GM12865 (cell line): ENCODE measurements at places on chromosomes 13 and 19.
A peak's percentile ranks its signal among the peaks of the same experiment; 100 is the strongest.

GRCh38 chr19:4909897-4910593 is 744 bp downstream of the UHRF1 start:
- peak; percentile 96 for DNase-seq

DNA sequence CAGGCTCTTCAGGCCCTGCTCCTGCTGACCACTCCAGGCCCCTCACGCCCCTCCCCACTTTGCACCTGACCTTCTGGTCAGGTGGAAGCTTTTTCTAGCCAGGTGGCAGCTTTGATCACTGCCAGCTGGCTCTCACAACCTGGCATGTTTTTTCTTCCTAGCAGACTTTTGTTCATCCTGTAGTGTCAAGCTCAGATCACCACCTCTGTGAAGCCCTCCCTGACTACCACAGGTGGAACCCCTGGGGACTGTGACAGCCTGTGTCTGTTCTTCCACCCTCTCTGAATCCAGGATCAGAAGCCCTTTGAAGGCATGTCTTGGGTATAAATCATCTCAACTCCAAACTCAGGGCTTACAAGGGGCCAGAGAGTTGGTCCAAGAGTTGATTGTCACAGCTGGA is 10.3 kb upstream of the CNFN start:
- no peak for DNase-seq

- DNase-seq, result no peak
Measured at GRCh38 chr13:51675877-51676276, 91.6 kb downstream of the WDFY2 start.

DNA sequence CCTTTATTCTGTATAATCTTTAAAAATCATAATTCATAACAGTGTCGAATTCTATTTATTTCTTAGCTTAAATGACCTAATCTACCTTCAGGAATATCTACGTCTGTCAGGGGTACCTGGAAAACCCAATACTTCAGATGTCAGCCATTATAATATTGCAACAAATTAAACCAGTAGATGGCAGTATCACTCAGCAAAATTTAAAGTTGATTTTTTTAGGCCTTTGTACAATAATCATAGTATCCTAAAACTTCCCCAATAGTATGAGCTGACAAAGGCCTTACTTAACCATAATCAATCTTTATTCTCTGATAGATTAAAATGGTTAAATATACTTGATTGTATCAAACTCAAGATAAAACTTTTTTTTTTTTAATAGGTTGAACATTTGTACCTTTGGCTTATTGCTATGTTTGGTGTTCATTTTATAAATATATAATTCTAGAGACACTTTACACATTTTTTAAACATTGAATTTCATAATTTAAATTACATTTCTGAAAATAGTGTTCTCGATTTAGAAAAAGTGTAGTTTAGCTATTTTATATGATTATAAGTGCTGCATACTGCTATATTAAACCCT is 830.2 kb upstream of the SPRY2 start:
- peak; percentile 4 for DNase-seq

- DNase-seq, result no peak
Measured at GRCh38 chr13:46894568-46894967, 2.3 kb downstream of the HTR2A start.

DNA sequence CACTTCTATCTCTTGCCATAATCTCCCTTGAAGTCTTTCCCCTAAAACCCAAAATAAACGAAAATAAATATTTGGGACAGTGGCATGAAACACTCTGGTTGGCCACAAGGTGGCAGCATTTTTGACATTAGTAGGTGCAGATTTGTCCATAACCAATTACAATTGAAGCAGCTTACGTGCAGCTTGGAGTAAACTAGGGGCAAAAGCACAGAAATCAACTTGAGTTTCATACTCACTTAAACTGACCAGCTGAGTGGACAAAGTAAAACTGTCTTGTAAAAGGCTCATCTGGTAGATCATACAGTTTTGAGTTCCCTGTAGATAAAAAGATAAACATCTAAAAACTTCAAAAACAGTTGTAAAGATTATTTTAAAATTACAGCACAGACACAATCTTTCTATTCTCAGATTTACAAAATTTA is 18.8 kb downstream of the PDCD5 start:
- DNase-seq, result peak; percentile 73

DNA sequence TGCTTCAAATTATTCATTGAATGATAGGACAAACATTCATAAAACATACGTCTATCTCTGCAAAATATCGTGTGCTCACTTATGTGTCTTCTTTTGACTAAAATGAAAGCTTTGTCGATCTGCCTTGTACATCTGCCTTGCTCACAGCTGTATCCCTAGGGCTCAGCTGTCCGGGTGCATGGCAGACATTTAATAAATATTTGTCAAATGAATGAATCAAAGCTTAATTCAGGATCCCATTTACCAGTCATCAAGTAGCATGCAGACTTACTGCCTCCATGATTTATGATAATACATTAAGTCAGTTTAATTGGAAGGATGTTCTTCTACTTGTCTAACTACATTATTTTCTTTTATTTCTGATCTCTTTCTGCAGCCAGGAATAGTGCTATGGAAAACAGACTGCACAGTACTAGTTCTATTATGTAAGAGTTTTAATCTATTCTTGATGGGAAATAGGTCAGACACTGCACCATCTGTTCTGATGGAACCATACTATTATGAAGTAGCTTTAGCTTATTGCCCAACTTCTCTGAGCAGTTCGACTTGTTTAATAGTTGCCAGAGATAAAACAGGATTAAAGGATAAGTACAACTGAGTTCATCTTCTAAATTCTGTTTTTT is 13.2 kb downstream of the SLC46A3 start:
- DNase-seq, result no peak

DNA sequence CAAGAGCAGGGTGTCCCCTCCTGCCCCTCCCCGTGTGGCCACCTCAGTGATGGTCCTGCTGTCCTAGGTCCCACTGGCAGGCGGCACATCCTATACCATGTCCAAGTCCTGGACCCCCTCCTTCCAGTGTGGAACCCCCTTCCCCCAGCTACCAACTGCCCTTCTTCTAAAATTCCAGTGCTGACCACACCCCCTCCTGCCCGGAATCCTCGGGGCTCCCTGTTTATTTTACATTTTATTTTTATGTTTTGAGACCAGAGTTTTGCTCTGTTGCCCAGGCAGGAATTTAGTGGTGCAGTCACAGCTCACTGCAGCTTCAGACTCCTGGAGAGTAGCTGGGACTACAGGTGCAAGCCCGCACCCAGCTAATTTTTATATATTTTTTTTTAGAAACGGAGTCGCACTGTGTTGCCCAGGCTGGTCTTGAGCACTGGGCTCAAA is 945 bp upstream of the CPAMD8 start:
- no peak for DNase-seq

GRCh38 chr19:18098891-18099622 is 1.5 kb downstream of the MAST3 start:
- peak; percentile 96 for DNase-seq

DNA sequence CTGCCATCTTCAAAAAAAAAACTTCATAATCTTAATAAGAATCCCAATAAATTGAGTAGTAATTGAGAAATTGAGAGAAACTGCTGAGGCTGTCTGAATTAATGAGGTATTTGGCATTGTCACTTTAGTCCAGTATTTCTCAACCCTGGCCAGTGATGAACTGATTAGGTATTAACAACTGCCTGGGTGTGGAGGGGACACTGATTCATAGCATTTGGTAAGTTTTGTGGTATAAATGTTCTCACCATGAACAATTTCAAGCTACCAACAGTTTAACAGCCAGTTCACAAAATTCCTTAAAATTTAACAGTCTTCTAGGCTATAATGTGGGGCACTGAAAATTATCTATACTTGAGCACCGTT is 18.3 kb downstream of the GPC6 start:
- no peak for DNase-seq

DNA sequence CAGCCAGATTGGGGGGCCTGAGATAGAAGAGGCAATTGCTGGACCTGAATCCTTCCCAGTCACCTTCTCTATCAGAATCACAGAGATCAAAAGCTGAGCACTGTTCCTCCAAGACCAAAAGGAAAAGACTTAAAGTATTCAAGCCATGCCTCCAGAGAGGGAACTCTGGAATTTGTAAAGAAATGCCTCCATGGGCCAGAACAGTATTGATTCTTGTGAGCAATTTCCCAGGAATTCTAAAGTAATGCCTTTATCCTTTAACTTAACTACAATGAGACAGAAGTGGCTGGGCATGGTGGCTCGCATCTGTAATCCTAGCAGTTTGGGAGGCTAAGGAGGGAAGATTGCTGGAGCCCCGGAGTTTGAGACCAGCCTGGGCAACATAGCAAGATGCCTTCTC is 148.8 kb downstream of the FLT1 start:
- no peak for DNase-seq

DNA sequence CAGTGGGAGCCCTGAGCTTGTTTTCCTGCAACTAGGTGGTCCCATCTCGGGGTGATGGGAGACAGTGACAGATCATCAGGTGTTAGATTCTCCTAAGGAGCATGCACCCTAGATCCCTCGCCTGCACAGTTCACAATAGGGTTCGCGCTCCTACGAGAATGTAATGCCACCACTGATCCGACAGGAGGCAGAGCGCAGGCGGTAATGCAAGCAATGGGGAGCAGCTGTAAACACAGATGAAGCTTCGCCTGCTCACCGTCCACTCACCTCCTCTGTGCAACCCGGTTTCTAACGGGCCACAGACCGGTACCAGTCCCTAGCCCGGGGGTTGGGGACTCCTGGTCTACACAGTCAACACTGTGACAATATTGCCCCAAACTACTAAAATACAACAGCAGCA is 38.8 kb downstream of the CARD8 start:
- no peak for DNase-seq

DNA sequence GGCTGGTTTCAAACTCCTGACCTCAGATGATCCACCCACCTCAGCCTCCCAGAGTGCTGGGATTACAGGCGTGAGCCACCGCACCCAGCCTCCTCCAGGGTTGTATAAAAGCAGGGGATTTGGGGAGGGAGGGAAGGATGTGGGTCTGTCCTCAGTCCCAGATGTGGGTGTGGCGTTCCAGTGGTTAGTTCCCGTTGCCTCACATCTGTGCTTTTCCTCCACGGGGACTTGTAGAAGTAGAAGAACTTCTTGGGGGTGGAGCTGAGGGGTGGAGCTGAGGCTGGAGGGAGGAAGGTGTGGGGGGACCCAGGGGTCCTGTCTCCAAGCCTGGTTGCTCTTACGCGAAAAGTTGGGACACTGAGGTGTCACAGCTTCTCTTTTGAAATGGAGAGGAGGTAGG is 514 bp upstream of the MCEMP1 start:
- no peak for DNase-seq

DNA sequence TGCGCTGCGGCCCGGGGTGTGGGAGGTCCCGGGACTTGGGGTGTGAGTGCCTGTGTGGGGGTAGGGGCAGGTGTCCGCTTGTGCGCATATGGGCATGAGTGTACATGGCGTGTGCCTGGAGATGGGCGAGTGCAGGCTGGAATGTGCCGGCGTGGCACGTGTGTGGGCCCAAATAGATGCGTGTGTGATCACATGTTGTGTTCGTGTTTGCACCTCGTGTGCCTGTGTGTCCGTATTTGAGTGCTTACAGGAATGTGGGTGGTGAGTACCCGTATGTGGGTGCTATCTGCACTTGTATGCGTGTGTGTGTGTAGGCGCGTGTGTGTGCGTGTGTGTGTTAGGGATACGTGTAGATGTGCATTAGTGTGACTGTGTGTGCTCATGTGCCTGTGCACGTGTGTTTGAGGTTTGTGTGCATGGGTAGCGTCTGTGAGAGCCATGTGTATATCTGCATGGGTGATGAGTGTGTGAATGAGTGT is 3.4 kb downstream of the ZNF536 start:
- DNase-seq, result no peak

- DNase-seq, result peak; percentile 94
Measured at GRCh38 chr19:7636691-7637373, at the start of gene STXBP2. Gene STXBP2 (plus strand): TSS chr19:7637110. CDS start chr19:7637150, 40 bp downstream.

DNA sequence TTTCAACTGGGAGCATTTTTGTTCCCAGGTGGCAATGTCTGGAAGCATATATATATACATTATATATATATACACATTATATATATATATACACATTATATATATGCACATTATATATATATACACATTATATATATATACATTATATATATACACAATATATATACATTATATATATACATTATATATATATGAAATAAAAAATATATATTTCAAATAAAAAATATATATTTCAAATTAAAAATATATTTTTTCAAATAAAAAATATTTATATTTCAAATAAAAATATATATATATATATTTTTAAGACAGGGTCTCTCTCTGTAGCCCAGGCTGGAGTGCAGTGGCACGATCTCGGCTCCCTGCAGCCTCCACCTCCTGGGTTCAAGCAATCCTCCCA is 61.5 kb downstream of the ADGRE1 start:
- no peak for DNase-seq

DNA sequence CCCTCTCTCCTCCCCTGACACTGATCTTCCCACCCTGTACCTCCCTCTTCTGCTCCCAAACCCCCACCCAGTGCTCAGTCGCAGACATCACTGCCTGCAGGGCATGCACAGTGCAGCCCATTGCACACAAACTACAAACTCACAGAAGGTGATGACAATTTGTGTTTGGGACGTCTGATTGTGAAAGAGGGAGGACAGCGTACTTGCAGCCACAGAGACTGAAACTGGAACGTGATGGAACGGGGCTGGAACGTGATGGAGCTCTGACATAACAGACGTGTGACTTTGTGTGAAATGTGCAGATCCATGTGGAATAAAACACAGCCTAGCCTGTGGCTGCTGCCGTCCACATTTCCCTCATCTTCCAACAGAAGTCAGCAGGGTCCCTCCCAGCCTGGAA is 57.3 kb upstream of the CEACAM8 start:
- no peak for DNase-seq

GRCh38 chr19:56595548-56595899 is 422 bp downstream of the ZNF71 start:
- DNase-seq, result no peak

- peak; percentile 8 for DNase-seq
Measured at GRCh38 chr13:38530492-38530891, 156.4 kb upstream of the FREM2 start.

DNA sequence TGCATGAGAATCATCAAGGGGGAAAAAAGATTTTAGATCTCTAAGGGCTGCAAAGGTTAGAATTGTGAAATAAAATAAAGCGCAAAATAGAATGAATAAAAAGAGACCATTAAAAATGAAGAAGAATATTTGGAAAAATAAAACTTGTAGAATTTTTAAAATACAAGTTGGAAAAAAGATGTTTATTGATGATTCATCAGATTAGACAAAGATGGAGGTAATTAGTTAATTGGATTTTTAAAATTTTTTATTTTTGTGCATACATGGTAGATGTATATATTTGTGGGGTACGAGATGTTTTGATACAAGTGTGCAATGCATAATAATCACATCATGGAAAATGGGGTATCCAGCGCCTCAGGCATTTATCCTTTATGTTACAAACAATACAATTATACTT is 143.3 kb downstream of the MAB21L1 start:
- DNase-seq, result no peak

DNA sequence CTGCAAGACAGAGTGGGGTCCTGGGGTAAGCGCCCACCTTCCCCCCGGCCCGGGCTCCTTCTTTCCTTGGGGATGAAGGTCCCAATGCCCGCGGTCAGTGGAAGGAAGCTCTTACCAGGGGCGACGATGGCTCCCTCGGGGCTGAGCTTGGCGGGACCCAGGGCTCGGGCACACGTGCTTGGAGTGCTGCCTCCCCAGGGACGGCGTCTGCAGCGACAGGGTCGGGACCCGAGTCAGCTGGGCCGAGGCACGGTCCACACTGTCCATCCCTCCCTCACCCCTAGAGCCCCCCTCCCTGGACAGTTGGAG is 3.5 kb downstream of the JSRP1 start:
- DNase-seq, result no peak

GRCh38 chr13:106382534-106382933 is 152.9 kb downstream of the EFNB2 start:
- no peak for DNase-seq

- DNase-seq, result no peak
Measured at GRCh38 chr13:64099994-64100393, 2684.3 kb upstream of the PCDH20 start.
